Nephron progenitor cell (in vitro differentiated cells): ENCODE measurements at places on chromosomes 16 and 17.

DNA sequence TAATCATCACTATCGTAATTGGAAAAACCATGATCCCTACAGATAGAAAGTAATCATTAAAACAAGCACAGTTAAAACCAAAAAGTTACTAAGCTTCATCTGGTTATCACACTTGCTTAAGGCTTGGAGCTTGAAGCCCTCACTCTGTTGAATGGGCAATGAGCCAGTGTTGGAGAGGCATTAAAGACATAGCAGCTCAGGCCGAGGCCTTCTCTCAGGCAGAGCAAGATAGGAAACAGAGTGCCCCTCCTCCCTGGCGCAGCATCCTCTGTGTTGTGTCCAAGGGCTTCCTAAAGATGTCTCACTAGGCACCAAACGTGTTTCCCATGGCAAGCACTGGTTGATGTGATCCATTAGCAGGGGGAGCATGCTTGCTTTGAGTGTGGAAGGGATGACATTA lies 34.9 kb upstream of the LGALS9 start:
- DNase-seq, result no peak

GRCh38 chr17:50570528-50570927 lies 10.0 kb downstream of the CACNA1G start:
- DNase-seq, result no peak

- no peak for DNase-seq
Observed at GRCh38 chr17:65584604-65585521, 23.4 kb upstream of the AXIN2 start.

DNA sequence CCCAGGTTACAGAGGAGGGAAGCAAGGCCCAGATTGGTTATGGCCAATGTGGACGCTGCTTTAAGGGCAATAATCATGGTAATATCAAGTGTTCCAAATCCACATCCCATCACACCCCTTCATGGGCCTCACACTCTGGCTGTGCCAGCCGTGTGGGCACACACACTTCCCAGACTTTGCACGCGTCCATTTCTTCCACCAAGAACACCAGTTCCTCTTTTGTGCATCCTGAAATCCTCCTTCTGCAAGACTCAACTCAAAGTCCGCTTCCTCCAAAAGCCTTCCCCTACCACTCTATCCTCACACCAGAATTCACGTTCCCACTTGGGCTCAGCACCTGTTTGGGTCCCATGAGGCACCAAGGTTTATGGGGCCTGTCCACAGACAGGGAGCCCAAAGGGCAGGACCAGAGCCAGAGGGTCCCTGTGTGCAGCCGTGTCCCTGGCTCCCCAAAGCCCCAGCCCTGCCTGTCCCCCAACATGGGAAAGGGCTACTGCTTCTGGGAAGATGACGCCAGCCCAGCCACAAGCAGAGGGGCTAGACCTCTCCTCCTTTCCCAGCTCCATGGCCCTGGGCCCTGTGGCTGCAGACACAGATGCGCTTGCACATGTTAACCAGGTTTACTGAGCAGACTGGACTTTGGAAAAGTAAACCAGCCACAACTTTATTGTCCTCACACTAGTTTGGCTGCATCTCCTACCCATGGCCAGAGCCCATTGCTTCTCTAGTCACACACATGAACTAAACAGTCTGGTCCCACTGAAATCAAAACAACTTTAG lies 20.3 kb downstream of the SPNS3 start:
- DNase-seq, result no peak

GRCh38 chr17:12318571-12319266 lies 298.0 kb downstream of the MAP2K4 start:
- no peak for DNase-seq

GRCh38 chr17:17107891-17108431 lies 65.7 kb downstream of the MPRIP start:
- DNase-seq, result no peak

DNA sequence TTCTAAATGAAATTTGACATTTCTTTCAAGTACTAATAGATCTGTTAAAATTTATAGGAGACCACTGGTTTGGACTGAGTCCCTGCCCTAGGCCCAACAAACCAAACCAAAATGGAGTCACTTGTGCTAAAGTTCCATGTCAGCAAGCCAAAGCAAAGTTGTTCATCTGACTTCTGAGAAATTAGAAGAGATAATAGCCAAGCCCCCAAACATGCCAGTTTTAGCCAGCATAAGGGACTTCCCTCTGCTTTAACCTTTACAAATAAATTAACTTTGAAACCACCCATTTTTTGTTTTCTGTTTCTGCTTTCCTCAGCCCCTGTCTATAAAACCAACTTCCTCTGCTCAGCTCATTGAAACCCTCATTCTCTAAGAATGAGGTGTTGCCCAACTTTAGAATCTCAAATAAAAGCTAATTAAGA lies 18.9 kb downstream of the CDR2 start:
- DNase-seq, result no peak

GRCh38 chr17:42275527-42276358 lies 448 bp downstream of the STAT5B start:
- DNase-seq, result no peak

DNA sequence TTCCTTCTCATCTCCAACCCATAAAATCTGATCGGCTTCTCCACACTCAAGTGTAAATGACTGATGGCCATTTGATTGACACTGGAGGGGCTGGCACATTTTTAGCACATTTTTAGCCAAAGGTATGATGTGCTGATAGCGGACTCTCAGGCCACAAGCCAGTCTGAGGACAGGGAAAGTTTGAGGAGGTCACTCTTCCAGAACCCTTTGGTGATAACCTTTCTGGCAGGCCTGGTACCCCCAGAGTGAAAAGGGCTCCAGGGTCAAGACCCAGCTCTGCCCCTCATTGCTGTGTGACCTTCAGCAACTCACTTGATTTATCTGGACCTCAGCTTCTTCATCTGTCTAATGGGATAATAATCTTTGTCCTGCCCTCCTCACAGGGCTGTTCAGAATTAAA lies 1.7 kb upstream of the NLRC5 start:
- DNase-seq, result no peak

GRCh38 chr16:57264381-57264780 lies 19.3 kb downstream of the ARL2BP start:
- DNase-seq, result no peak

GRCh38 chr16:24829153-24829552 lies 16.6 kb upstream of the SLC5A11 start:
- DNase-seq, result no peak

GRCh38 chr17:76366247-76366646 lies 12.5 kb upstream of the PRPSAP1 start:
- no peak for DNase-seq
